HT1080 (cell line): ENCODE measurements at places on chromosomes 1 and 21. TPM values are rescaled to one million over a fixed set of nuclear protein-coding genes. Genes with fewer than 3 reads are reported as not detected.
A peak's percentile ranks its signal among the peaks of the same experiment; 100 is the strongest.

GRCh38 chr1:171251042-171251951 is 3.0 kb downstream of the FMO1 start:
- no peak for DNase-seq

Gene PRRX1
- not detected in 2 replicates for total RNA-seq

DNA sequence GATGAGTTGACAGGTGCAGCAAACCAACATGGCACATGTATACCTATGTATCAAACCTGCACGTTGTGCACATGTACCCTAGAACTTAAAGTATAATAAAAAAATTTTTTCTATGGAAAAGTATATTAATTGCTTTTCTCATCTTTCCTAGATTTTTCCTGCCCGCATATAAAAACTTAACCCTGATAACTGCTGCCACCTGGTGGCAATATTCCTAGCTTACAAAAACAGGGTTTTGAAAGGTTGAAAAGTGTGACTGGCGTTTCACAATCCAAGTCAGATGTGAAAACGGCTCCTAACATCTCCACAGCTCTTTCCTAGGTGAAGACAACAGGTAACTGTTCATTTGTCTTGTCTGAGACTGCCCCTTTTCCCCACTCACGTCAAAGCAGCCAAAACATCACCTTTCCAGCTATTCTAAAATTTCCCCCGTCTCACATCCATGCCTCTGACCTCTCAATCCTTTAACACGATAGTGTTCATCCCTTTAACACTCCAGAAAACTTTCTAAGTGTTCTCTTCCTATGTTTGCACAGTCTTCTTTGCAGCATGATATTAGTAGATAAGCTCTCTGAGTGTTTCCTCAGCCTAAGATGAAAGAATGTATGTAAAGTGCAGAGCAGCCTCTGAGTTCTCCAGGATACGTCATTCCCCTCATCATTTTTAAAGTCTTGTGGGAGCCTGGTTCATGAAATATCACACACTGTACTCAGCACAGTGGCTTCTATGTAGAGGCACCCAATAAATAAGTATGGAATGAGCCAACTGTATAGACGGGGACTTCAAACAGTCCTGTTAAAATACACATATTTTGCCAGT is 27.5 kb downstream of the OVGP1 start:
- peak; percentile 38 for DNase-seq

Gene SPTA1
- total RNA-seq, result not detected in 2 replicates

DNA sequence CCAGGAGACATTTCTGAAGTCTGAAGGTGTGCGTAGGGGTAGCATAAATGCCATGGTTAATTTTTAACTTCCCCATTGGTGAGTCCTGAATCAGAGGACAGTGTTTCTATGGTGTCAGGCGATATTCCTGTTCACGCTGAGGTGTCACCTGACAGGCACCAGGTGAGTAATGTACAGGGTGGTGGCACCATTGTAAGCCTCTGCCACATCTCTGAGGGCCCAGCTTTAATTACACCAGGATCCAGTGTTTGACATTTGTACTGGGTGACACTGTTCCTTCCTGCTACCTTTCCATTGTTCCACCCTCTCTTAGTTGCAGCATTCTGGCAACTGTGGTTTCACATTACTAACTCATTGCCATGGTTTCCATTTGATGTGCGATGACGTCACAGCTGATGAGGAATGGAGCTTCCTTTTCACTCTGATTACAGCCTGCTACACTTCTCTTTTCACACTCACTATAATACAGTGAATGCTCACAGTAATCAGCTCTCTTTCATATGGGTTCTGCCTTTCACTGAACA is 40.6 kb upstream of the MARK1 start:
- peak; percentile 71 for DNase-seq

- no peak for DNase-seq
Measured at GRCh38 chr1:10958614-10959013, 53.8 kb upstream of the TARDBP start.

GRCh38 chr1:34460193-34460592 is 283.5 kb downstream of the C1orf94 start:
- DNase-seq, result peak; percentile 36

- peak; percentile 30 for DNase-seq
Measured at GRCh38 chr1:89633800-89634625, 1.1 kb downstream of the LRRC8C start.

GRCh38 chr1:178284058-178284457 is 190.2 kb downstream of the RASAL2 start:
- peak; percentile 10 for DNase-seq

DNA sequence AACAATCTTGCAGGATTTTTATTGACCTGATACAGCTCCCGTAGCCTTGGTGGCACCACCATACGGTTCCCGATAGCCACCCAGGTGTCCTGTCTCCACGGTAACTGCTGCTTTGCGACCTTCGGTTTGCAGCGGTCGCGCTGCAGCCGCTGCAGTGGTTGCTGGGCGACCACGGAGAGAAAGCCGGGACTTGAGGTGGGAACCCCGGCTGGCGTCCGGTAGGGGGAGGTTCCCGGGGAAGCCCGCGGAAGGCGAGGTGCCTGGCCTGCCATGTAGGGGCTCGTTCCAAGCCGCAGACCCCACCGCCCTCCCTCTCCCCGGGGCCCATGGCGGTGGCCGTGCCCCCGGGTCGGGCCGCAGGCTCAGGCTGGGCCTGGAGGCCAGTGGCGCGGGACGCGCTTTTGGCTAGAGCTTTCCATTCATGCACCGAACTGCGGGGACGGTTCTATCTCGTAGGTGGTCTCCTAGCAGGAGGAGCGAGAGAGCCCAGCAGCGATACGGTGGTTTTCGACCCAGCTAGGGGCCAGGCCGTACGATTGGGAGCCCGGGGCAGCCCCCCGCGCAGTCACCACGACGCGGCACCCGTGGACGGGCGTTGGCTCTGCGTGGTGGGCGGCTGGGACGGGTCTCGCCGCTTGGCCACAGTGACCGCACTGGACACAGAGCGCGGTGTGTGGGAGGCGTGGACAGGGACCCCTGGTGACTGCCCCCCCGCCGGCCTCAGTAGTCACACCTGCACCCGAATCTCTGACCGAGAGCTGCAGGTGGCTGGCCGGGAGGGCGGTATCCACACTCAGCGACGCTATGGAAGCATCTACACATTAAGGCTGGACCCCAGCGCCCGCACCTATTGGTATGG is at the start of gene KLHDC9:
Gene KLHDC9, plus strand, starts transcription at position 152 of the 859 bp plus-strand sequence. Its CDS starts 175 bp downstream, at position 327.
- peak; percentile 85 for DNase-seq

DNA sequence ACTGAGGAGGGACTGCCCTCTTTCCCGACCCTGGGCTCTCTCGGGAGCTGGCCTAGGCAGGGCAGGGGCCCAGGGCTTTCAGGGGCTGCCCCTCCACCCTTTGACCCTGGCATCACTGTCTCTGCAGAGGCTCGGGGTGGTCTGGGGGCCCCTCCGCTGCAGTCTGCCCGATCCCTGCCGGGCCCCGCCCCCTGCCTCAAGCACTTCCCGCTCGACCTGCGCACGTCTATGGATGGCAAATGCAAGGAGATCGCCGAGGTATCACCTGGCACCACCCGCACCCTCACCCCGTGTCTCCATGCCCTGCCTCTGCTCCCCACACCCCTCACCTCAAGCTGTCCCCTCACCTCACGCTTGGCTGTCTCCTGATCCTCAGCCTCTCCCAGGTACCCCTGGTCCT is 5.5 kb downstream of the AMPD2 start:
- no peak for DNase-seq
